ENCODE measurements at places on chromosomes 12 and 14.
A peak's percentile ranks its signal among the peaks of the same experiment; 100 is the strongest.

- no peak for DNase-seq
Observed at GRCh38 chr14:22484632-22485031, 104.4 kb downstream of the DAD1 start.

DNA sequence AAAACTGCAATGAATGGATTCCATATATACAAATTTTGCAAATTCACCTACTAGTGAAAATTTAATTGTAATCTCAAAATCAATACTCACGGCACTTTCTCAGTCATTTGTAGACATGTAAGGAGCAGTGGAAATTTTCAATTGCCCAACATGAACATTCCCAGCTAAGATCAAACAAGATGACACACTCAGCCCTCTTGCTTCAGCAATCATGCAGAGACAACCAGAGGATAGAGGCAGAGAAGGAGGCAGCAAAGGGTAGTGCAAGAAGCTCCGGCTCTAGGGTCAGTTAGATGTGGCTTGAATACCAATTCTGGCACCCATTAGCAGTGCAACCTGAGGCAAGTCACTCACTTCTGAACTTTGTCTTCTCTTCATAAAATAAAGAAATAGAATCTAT, 91.5 kb upstream of the SLC35F4 start:
- DNase-seq, result no peak

- no peak for DNase-seq
Observed at GRCh38 chr12:66602483-66603143, 76.3 kb downstream of the GRIP1 start.

GRCh38 chr14:32070282-32070681, 6.8 kb upstream of the ARHGAP5 start:
- DNase-seq, result no peak

- peak; percentile 47 for DNase-seq
Observed at GRCh38 chr12:54411391-54412241, 7.5 kb downstream of the ITGA5 start.

GRCh38 chr12:12804432-12804886, 8.7 kb upstream of the DDX47 start:
- DNase-seq, result no peak

- no peak for DNase-seq
Observed at GRCh38 chr12:14854586-14855183, 11.4 kb upstream of the ART4 start.

GRCh38 chr14:21999402-21999801, 325.8 kb upstream of the OR4E1 start:
- no peak for DNase-seq

DNA sequence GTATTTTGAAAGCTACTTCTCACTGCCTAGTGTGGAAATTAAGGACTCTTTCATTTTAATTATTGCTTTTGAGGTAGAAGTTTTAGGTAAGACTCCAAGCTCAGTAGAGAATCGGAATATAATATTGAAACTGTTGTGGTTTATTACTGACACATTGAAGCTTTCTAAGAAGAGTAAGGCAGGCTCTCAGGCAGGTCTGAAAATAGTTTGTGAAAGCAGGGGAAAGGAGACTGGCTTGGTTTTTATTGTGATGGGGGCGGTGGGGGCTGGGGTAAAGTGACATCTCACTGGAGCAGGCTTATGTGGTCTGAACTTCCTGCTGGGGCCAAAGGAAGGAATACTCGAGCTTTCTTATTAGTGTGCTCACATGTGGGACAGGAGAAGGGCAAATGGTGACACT, 79.5 kb downstream of the OTOGL start:
- no peak for DNase-seq

DNA sequence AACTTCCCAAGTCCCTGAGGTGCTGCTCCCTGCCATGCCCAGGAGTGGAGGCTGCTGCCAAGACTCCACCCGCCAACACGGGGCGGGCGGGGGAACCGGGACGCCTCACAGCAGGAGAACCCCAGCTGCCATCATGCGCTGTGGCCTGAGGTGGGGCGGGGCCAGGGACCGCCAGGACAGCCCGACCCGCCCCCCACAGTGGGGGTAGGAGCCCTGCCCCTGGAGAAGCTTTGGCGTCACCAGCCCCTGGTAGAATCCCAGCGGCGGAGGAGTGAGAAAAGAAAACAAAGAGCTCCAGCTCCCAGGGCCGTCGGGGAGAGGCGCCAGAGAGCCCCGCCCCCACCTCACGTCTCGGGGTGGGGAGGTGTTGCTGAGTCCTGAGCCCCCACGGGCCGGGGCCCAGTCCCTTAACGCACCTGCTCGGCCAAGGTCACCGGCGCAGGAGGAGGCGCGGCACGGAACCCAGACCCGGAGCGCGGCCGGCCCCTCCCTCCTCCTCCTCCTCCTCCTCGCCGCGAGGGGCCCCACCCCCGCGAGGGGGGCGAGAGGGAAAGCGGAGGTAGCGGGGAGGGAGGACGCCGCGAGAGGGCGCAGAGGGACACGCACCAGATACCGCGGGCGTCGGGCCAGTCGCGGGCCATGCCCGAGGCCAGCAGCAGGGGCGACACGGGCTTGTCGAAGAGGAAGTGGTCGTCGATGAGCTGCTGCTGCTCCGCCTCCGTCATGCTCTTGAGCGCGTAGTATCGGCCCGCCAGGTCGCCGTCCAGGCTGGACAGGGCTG, 1.8 kb downstream of the CKB start:
- peak; percentile 23 for DNase-seq

- no peak for DNase-seq
Observed at GRCh38 chr14:47846008-47846407, 170.6 kb upstream of the MDGA2 start.

DNA sequence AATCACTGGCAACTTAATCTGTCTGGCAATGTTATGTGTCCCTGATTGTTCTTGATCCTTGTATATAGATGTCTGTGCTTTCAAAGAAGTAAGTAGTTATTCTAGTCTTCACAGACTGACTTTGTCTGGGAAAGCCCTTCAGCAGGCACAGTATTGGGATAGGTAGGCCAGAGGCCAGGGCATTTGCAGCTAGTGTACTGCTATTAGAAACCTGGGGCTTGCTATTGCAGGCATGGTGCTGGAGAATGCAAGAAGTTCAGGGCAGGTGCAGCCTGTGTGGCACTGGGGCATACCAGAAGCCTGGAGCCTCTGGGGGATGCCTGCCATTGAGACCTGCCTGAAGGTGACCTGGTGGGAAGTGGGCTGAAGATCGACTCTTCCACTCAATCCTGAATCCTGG, 96.3 kb downstream of the TMTC3 start:
- DNase-seq, result no peak

DNA sequence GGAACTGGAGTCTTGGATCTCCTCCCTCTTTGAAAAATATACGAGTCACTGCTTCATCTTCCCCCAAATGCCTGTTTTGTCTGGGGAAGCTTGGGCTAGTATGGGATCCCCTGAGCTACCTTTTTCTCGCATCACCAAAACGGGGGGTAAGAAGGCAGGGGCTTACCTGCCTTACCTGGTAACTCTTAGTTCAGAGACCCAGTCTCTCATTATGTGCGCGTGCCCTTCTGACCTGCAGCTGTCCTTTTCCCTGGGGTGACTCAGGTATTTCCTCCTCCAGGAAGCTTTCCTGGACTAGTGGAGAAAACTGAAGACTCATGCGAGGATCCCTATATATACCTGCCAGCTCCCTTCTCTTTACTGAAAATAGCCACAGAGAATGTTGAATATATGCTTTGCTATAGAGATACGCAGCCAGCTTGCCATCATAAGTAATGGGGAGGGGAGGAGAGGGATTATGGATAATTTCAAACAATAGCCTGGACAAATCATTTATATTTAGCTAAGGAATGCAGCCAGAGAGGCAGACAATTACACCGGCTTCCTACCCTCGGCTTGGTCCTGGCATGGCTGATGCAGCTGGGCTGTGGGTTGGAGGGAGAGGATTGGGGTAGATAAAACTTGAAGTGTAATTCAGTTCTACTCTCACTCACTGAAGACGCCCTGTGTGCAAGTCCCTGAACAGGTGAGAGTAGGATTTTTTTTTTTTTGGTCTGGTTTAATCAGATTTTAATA, 1.1 kb downstream of the TSPAN9 start:
- no peak for DNase-seq

DNA sequence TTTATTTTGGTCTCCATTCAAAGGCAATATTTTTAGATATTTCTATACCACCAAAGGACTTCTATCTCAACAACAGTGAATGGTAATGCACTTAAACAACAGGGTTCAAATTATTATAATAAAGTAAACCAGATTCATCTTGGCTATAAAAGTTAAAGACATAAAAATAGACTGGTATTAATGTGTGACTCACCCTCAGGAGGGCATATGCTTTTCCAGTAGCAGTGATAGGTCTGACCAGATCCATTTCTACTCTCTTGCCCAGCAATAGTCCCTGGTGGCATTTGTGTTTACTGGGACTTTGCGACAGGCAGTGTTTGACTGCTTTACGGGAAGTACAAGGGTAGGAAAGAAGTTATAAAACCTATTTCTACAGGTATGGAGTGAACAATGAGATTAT, 353.2 kb upstream of the ATP2B1 start:
- DNase-seq, result no peak

DNA sequence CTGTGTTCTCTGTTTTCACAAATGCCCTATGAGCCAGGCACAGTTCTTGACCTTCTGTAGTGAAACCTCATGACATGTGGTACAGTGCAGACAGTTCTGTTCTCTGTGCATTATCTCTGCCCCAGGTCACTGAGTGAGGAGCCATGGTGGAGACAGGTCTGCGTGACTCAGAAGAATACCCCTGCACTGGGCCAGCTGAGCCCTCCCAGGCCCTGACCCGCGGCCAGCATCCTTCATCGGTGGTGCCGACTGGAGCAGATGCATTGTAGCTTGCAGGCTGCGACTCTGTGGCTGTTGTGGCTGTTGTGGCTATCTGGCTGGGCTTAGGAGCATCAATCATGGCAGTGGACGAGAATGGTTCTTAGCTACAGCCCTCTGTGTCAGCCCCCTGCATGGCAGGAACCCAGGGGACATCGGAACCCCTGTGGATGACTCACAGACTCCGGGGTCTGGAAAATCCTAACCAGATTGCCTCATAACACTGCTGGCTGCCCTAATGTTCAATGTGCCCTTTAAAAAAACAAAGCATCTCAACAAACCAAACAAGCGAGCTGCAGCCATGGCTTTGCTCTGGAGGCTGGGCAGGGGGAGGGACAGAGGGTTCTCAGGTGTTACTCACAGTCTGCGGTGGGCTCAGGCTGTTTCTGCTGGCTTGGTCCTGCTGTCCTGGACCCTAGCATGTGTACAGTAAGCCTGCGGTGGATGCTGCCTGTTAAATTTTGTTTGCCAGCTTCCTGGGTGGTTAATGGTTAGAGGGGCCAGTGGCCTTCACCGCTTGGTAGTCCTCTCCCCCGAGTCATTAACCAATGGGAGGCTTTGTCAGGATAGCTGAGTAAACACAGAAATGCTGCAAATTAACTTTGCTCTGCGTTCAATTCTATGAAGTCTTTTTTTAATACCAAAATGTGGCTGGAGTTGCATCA, at the start of gene SERPINA6:
Gene SERPINA6 (minus strand): TSS at position 689 of the 923 bp plus-strand sequence. CDS start 8,688 bp downstream, outside the sequence.
- DNase-seq, result no peak

All from activated CD4-positive, alpha-beta T cell treated with anti-CD3 and anti-CD28 coated beads for 24 hours (primary cell).